ENCODE measurements at places on chromosomes 13 and 19.
A peak's percentile ranks its signal among the peaks of the same experiment; 100 is the strongest.

GRCh38 chr13:42055500-42056085 lies 7.1 kb downstream of the DGKH start:
- no peak for DNase-seq

DNA sequence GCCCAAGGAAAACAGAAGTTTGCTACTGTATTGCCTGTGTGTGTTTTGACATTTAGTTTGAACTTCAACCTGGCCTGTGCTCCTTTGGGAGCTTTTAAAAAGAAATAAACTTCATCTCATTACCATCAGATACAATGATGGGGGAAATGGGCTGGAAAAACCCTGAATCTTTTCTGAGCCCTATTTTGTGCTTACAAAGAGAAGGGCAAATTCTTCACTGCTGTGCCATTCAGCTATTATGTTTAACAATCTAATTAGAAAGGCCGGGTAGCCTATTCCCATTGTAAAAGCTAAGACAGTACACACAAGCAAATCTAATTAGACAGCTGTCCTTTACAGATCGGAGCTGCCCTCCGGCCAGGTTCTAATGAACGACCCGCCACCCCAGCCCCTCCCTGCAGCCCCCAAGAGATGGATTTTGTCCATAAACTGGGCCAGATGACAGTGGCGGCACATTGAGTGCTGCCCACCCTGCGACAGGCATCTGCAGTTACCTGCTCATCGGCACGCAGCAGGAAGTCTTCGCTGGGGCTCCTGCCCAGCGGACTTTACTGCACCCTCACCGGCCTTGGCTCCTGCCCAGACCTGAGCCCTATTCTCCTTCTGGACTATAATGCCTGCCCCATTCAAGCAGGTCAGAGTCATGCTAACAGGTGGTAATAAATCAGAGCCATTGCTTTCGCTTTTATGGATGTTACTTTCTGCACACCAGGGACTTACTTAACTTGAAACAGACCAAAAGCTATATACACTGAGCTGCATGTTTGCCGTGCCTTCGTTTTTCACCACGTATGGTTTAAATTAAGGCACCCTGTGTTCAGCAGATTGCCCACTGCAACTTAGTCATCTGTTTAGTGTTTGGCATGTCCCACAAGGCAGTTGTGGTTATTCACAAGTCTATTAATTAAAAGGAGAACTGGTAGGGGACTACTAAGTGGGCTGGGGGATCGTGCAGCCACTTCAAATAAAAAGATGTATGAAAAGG lies 549.6 kb downstream of the FGF9 start:
- DNase-seq, result no peak

- no peak for DNase-seq
Measured at GRCh38 chr19:55493645-55494171, 5.5 kb downstream of the SSC5D start.

GRCh38 chr13:106551350-106551749 lies 15.9 kb upstream of the EFNB2 start:
- no peak for DNase-seq

DNA sequence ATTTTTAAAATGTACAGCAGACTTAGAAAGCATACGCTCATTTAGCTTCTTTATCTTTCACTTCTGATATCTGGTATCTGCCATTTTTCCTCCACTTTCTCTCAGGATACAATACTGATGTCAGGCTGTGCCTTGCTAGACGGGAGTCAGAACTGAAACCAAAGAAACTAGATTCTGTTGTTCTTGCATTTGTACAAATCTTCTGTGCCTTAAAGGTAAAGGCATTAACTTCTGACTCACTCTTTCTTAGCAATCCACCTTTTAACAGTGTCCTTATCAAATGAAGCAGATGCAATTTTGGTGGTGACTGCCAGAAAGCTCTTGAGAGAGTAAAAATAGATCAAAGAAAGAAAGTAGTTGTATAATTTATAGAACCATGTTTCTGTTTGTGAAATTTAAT lies 370.4 kb downstream of the PCDH20 start:
- no peak for DNase-seq

DNA sequence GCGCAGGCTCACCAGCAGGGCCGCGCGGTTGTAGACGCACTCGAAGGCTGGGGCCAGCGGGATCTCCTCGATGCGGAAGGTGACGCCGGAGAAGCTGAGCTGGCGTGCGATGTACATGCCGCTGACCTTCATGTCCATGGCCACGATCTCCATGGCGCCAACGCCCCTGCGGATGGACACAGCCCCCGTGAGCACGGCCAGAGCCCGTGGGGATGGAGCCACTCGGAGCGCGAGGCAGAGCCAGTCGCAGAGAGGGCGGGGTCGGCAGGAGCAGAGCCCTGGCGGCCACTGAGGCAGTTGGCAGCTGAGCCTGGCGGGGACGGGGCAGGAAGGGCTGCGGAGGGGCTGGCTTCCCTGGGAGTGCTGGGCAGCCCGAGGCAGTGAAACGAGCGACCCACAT lies 15.2 kb downstream of the GPX4 start:
- no peak for DNase-seq

DNA sequence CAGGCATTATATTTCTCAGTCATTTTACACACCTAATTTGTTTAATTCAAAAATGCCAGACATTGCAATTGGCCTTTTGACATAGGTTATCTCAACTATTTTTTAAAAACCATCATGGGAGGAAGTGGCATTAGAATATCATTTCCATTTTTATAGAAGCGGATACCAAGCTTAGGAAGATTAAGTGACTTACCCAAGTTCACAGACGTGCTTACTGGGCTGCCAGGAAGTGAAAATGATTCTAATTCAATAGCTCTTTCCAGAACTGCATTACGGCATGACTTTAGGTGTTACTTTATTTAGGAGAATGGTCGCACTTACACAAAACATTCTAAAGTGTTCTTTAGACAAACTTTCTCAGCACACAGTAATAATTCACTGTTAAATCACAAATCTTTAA lies 231.9 kb downstream of the KLF12 start:
- no peak for DNase-seq

GRCh38 chr19:55101261-55101660 lies 16.2 kb downstream of the PPP1R12C start:
- no peak for DNase-seq

DNA sequence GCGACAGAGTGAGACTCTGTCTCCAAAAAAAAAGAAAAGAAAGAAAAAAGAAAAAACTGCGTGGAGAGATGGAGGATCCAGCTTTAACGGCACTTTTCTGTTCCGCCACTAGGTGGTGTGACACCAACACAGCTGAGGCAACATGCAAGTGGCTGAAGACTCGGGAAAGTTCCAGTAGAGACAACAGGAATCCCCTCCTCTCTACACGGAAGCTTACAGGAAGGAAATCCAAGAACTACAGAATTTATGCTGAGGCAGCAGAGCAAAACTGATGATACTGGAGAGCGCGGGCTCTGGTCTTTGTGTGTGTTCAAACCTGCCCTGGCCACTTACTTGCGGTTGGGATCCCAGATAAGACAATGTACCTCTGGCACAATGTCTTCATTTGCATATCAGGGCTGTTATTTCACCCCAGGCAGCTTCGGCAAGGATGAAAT lies 9.9 kb downstream of the RANBP3 start:
- DNase-seq, result peak; percentile 74
